ENCODE measurements at places on chromosomes 16 and 17.

DNA sequence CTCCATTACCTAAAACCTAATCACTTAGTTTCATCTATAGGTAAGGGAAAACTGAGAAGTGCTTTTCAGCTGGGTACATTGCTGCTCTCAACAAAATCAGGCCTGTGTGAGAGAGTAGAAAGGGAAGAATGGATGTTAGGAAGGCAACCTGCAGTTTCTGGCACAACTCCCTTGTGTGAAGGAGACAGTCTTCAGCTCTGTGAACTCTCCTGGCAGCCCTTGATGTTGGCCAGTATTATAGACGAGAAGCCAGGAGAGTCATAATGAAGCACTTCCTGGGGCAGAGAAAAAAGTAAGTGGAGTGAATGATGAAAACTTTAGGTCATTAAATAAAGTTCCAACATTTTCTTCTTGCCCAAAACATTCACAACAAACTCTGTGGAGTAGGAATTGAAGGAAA, 260.1 kb downstream of the IRX3 start:
- no peak overlapping the region for H3K4me3 ChIP-seq
- no peaks in the 10 kb centered on the region for H3K27me3 ChIP-seq
- H3K36me3 ChIP-seq = no peaks in the 10 kb centered on the region
- no peak for DNase-seq
- no peak overlapping the region for H3K27ac ChIP-seq

- peak overlapping the region; percentile 38 for H3K27ac ChIP-seq
- DNase-seq = no peak
- H3K27me3 ChIP-seq = no peaks in the 10 kb centered on the region
- H3K36me3 ChIP-seq = no peaks in the 10 kb centered on the region
- peaks cover 54% of the 10 kb centered on the region for H3K4me1 ChIP-seq
Observed at GRCh38 chr16:28189245-28189644, 22.5 kb downstream of the XPO6 start.

- H3K4me1 ChIP-seq = peaks cover 100% of the 10 kb centered on the region
- DNase-seq = peak; percentile 72
- H3K4me3 ChIP-seq = no peak overlapping the region
- H3K27me3 ChIP-seq = no peaks in the 10 kb centered on the region
- peak overlapping the region; percentile 91 for H3K27ac ChIP-seq
Observed at GRCh38 chr17:77440560-77440981, 299.8 kb downstream of the SEC14L1 start.

GRCh38 chr17:56478836-56479447, 114.6 kb upstream of the NOG start:
- no peak overlapping the region for H3K27ac ChIP-seq
- no peak overlapping the region for H3K4me3 ChIP-seq
- DNase-seq = no peak
- no peaks in the 10 kb centered on the region for H3K36me3 ChIP-seq

GRCh38 chr17:6464446-6465041, 20.3 kb downstream of the PIMREG start:
- H3K27me3 ChIP-seq = no peaks in the 10 kb centered on the region
- no peak overlapping the region for H3K27ac ChIP-seq
- no peaks in the 10 kb centered on the region for H3K36me3 ChIP-seq
- no peak overlapping the region for H3K4me3 ChIP-seq

- no peaks in the 10 kb centered on the region for H3K27me3 ChIP-seq
- H3K36me3 ChIP-seq = peaks cover 17% of the 10 kb centered on the region
- peak overlapping the region; percentile 64 for H3K4me3 ChIP-seq
- DNase-seq = peak; percentile 19
- H3K27ac ChIP-seq = no peak overlapping the region
Observed at GRCh38 chr16:30368122-30368791, 2.0 kb downstream of the TBC1D10B start.

DNA sequence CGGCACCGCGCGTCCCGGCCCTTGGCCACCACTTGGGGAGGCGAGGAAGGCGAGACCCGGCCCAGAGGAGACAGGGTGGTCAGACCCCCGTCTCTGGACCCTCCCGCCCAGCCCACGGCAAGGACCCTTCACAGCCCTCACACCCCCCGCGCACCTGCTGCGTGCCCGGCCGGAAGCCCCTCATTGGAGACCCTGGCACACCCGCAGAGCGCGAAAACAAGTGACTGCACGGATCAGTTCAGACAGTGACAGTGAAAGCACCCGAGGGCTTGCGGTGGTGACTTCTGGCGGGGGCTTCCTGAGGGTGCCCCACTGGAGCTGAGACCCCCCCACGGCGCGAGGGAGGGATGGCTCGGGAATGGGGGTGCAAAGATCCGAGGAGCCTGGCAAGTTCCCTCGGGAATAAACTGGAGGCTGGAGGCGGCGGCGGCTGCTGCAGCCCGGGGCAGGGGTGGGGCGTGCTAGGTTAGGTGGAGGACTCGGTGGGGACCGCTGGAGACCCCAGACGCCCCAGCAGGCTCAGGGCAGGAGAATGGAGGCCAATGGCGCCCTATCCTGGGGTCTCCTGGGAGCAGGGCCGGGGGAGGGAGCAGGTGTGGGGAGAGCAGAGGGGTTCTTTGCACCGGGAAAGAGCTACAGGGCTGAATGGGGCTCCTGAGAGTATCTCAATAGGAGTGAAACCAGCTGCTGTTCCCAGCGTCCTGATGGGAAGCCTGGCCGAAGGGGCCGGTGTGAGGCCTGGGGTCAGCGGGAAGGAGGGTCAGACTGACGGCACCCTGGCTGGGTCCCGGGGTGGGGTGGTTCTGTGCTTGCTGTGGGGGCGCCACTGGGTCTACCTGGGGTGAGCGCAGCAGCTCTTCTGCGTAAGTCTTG, 824 bp upstream of the FBXL16 start:
- H3K4me3 ChIP-seq = no peak overlapping the region
- H3K36me3 ChIP-seq = no peaks in the 10 kb centered on the region
- H3K27ac ChIP-seq = no peak overlapping the region
- peaks cover 50% of the 10 kb centered on the region for H3K27me3 ChIP-seq
- DNase-seq = no peak

DNA sequence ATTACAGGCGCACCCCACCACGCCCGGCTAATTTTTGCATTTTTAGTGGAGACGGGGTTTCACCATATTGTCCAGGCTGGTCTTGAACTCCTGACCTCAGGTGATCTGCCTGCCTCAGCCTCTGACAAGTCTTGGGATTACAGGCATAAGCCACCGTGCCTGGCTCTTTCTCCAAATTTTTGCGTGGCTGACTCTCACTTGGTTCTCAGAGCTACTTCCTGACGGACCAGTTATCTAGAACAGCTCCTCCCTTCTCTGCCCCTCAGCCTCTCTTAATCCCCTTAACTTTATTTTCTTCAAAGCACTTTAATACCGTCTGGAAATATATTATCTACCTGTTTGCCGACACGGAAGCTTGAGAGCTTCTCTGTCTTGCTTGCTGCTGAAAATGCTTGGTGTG, 4.2 kb downstream of the YPEL2 start:
- peaks cover 14% of the 10 kb centered on the region for H3K4me1 ChIP-seq
- no peak for DNase-seq
- no peak overlapping the region for H3K27ac ChIP-seq
- H3K4me3 ChIP-seq = no peak overlapping the region

GRCh38 chr17:58302171-58302918, 21.6 kb upstream of the MPO start:
- peaks cover 22% of the 10 kb centered on the region for H3K4me1 ChIP-seq
- no peaks in the 10 kb centered on the region for H3K27me3 ChIP-seq
- H3K27ac ChIP-seq = no peak overlapping the region
- no peak overlapping the region for H3K4me3 ChIP-seq
- H3K36me3 ChIP-seq = peaks cover 58% of the 10 kb centered on the region

DNA sequence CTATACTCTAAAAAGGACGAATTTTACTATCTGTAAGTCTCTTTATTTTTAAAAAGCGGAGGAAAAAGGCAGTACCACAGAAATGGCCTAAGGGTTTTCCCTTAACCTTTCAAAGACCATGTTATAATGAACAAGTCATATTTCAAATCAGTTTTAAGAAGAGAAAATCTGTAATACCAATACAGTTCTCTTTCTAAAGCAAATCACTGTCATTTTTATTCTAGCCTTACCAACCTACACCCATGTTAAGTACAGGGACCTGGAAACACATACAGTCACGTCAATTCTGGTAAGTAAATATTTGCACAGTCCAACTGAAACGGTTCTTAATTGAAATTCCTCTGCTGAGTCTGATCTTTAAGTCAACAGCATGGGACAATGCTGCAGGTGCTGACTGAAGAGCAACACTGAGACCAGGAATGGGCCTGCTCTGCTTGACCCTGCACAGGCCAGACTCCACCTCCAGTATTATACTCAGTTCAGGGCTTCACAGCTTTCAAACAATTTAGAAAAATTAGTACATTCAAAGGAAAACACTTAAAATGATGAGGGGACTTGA, 20.2 kb downstream of the MBTPS1 start:
- H3K27ac ChIP-seq = no peak overlapping the region
- no peak overlapping the region for H3K4me3 ChIP-seq
- H3K4me1 ChIP-seq = peaks cover 3% of the 10 kb centered on the region
- H3K27me3 ChIP-seq = no peaks in the 10 kb centered on the region
- no peak for DNase-seq
- peaks cover 67% of the 10 kb centered on the region for H3K36me3 ChIP-seq

GRCh38 chr17:2532146-2532720, 20.5 kb upstream of the METTL16 start:
- no peak overlapping the region for H3K27ac ChIP-seq
- no peak for DNase-seq
- no peak overlapping the region for H3K4me3 ChIP-seq
- no peaks in the 10 kb centered on the region for H3K36me3 ChIP-seq
- peaks cover 7% of the 10 kb centered on the region for H3K4me1 ChIP-seq
